Umbilical cord (tissue), 2 donors: ENCODE measurements at places on chromosomes 5 and 9. TPM values are rescaled to one million over a fixed set of nuclear protein-coding genes. Genes with fewer than 3 reads are reported as not detected.

DNA sequence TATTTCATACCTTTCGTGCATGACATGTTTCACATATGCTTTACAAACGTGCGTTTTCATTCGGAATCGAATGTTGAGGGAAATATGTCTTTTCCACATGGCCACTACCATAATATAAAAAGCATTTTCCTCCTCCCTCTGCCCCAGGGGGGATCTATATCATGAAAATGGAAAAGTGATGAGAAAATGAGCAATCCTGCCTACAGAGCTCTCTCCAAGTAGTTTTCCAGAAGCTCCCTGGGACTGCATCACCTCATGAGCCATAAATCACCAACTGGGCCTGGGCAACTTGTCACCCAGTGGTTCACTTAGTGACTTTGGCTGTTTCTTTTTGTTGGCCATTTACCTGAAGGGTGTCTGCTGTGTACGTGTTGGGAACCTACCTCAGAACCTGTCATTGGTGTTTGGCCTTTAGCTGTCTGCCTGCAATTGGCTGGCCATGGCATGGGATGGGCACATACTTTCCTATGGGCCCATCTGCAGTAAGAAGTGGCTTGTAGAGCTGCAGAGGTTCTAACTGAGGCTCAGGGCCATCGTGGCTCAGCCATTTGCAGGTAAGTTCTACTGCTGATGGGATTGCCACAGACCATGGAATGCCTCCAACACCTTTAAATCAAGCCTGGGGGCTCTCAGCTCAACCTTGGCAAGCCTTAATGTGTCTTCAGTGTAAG is 9.5 kb upstream of the TIFAB start:
- no peak for DNase-seq

DNA sequence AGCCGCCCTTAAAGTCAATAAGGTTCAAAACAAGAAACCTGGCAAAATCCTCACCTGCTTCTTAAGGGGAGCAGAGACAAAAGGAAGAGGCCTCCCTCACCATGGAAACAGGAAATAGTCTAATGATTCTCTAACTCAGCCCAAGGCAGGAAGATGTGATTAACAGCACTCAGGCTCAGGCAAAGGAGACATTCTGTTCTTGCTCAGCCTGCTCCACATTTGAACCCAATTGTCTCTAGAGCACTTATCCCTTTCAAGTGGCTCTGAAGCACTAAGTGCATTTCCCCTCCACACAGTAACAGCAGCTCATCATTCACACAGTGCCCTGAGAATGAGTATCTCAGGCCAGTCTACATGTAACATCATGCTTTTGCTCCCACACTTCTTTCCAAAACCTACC is 72.3 kb downstream of the NIPSNAP3B start:
- DNase-seq = peak; percentile 56

Gene SPINK13
- not detected for total RNA-seq

Gene PDE6A
- total RNA-seq = 5.3 TPM

DNA sequence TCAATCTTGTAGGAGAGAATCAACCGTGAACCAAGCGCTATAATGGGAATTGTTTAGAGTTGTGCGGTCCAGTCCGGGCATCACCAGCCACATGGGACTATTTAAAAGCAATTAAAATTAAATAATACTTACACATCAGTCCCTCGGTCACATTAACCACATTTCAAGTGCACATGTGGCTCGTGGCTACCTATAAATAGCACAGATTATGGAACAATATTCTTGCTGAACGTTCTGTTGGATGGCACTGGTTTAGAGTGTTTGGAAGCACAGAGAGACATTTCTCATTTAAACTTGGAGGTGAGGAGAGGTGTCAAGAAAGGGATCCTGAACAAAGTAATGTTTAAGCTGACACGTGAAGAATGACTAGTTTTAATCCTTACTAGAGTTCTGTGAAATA is 12.5 kb upstream of the PIP5K1B start:
- DNase-seq = no peak

GRCh38 chr9:126842977-126843799 is 17.3 kb upstream of the ZBTB34 start:
- DNase-seq = no peak

Gene GABRB2
- 6.5 TPM for total RNA-seq

Gene SLC6A7
- total RNA-seq = 10.8 TPM

Gene SOX30
- total RNA-seq = 6.3 TPM

- peak; percentile 2 for DNase-seq
These were observed 96.8 kb downstream of the PHF2 start for GRCh38 chr9:93673021-93673838.

DNA sequence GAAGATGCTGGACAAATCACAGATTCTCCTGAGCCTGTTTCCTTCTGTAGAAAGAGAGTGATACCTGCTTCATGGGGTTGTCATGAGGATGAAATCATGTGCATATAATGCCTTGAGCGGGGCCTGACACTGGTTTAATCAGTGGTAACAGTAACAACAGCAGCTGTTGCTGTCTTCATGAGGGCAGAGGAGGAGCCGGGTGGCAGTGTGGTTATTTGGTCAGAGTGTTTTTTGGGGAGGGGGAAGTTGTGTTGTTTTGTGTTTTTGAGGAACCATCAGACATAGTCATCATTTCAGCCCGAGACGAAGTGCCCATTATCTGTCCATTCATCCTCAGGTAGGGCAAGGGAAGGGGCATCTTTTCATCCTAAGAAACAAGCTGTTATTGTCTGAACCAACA is 44.0 kb downstream of the NEURL1B start:
- DNase-seq = no peak

Gene PDZD2
- 5.5 TPM for total RNA-seq

- DNase-seq = no peak
These were observed 11.5 kb upstream of the FBXO38 start for GRCh38 chr5:148372166-148372725.
